D721Med (cell line): ENCODE measurements at places on chromosomes 3 and 15.

GRCh38 chr3:151372063-151372820 is 12.3 kb downstream of the P2RY12 start:
- no peak for DNase-seq

DNA sequence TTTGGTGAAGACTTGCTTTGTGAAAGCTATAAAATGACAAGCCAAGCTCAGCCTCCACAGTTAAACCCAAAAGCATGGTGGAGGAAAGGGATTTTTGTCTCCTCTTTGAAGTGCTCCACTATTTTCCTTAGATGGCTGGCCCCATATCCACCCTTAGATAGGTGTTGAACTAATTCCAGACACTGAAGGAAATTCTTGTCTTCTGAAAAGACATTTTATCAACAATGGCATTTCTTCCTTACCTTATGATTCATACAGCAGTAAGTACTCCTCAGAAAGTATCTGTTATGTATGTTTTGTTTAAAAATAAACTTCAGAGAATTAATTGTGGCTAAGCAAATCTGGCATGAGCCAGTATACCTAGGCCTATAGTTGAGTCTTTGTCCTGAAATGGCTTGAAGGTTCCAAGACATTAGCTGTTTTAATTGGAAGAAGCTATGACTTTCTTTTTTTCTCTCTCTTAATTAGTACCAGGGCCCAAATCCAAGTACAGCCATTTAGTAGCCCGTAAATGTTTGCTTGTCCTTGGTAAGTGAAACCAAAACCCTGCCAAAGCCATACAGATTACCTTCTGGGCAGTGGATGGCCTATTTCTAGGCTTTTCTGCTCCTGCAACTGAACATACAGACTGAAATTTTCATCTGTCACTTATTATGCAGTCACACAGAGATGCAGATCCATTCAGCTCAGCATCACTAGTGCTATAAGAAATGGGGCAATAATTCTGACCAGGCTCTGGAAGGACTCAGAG is 5.1 kb upstream of the BFSP2 start:
- DNase-seq, result no peak

- no peak for DNase-seq
Observed at GRCh38 chr3:140770977-140771667, 93.3 kb downstream of the TRIM42 start.

DNA sequence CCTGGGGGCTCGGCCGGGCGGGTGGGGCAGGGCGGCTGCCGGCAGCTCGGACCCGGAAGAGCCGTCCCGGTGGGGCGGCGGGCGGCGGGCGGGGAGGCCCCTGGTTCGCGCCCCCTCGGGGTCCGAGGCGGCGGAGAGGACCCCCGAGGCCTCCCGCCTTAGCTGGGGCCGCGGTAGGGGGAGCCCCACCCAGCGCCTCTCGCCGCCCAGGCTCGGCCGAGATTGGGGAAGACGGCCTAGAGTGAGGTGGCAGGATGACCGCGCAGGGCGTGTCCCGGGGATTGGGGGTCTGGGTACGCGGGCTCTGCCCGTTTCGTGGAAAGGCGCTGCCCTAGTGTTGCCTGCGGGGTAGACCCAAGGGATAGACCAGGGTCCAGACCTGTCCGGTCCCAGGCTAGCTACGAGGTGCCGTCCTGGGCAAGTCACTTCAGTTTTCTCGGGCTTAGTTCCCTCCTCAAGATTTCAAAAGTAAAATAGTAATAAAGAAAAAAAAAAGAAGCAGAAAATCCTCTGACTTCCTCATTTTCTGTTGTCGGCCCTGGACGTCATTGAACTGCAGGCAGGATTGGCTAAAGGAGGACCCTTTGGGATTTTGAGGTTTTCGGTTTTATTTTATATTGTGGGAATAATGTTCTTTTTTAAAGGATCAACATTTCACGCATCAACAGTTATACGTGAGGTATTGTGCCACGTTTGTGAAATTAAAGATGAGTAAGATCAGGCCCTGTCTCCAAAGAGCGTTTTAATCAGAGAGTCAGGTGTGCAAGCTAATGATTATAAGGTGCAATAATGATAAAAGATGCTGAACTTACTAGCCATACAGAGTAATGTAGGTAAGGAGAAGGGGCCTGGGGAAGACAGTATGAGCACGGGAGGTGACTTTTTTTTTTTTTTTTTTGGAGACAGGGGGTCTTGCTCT is 679 bp downstream of the IQGAP1 start:
- no peak for DNase-seq

DNA sequence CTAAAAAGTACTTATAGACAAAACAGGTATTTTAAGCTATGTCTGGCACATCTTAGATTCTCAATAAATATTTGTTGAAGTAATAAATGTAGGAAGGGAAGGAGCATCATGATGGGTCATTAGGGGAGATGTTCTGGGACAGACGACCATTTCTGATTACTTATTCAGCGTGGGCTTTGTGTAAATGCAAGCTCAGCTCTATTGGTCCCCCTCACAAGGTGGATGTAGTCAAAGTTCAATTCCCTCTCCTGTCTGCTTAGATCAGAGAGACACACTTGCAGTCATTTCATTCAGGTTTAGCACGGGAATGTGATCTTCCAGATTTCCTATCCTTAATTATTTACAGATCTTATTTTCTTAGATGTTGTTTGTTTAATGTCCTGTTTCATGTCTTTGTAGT is 7.5 kb downstream of the GAP43 start:
- DNase-seq, result no peak

DNA sequence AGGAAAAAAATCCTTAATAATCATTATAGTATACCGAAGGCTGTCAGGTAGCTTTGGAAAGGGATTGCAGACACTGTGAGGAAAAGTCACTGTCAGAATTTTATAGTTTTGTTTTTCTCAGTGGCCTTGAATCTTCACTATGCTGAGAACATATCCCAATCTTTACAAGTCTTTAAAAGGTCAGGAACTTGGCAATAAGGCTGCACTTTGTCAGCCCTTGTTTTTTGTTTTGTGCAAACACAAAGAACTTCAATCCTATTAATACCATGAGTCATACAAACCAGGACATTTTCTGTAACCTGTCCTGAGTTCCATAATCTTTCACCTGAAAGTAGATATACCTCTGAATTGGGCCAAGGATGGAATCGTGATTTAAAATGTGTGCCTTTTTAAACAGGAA is 45.6 kb upstream of the PIK3R4 start:
- DNase-seq, result no peak

- DNase-seq, result no peak
Observed at GRCh38 chr3:20225769-20226168, 39.8 kb upstream of the SGO1 start.

- no peak for DNase-seq
Observed at GRCh38 chr15:47801522-47801921, 84.2 kb downstream of the SEMA6D start.

DNA sequence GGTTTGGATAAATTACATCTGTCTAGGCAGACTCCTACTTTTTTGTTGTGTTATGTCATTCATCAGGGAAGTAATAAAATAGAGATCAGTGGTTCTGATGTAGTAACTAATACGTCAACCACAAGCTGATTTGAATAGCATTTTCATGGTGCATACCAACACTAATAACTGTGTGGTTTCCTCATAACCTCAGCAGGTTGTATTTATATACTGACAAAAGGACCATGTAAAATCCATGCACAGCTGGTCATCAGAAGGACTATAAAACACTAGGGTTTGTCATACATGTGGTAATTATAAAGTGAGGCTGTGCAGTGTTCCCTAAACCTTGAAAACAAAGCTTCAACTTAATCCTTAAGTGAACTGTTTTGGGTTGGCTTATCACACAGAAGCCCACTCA is 216.8 kb upstream of the RBMS3 start:
- DNase-seq, result no peak
